ENCODE measurements at places on chromosomes 11 and 22.

DNA sequence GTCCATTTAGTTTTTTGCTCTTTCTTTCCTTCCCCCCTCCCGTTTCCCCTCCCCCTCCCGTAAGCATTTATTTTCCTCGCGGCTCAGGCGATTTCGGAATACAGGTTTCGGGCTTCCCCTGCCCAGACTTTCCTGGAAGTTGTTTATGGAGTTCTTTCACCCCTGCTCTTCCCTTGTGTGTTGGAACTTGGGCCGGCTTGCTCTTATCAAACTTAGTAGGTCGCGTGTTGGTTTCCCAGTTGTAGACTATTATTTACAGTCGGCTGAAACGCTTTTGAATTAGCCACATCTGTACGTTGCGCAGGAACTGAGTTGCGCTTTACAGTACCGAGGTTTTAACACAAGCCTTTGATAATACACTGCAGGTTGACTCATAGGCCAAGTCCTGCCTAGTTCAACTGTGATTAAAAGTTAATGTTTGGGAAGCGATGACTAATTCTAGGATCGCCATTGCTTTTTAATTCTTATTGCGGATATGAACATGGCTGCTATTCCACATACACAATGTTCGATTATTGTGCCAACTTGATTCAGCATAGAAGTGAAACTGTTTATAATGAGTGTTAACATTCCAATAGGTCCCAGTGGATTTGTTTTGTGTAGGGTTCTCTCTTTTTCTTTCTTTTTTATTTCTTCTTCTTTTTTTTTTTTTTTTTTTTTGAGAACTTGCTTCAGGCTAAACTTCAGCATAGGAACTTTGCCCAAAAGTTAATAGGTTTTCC, 1.7 kb downstream of the YAP1 start:
- no peak for DNase-seq

GRCh38 chr11:112012874-112013273, 12.3 kb upstream of the DLAT start:
- no peak for DNase-seq

GRCh38 chr11:5712507-5712906, 22.9 kb downstream of the TRIM22 start:
- DNase-seq: no peak

GRCh38 chr22:30506507-30506968, 1.0 kb upstream of the SEC14L4 start:
- DNase-seq: no peak

DNA sequence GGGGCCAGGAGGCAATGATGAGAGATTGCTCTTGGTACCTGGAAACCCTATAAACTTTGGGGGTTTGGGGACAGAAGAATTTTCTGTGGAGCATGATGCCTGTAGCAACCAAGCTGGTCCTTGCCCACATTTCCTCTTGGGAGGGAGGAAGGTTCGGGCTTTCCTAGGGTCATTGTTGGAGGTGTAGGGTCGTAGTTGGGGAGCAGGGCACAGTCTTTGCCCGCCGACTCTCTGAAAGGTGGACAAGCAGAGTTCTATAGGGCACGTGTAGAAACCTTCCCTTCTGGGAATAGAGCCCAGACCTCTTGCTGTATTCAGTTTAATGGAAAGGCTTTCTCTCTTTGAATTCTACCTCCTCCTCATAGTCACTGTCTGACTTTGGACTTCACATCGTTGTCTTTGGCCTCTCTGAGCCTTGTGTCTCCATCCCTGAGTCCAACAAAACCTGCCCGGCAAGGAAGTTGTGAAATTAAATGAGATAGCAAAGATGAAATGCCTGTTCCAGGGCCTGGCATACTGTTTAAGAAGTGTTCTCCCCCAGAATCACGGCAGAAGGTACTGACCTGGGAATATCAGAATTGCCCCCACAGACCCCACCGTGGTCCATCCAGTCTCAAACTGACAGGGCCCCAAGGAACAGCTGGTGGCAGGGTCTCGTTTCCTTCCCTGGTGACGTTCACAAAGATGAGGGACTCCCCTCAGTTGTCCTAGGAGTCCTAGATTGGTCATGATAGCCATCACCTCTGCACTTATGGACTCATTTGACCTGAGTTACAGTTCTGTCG, 1.6 kb downstream of the PRDM11 start:
- no peak for DNase-seq

DNA sequence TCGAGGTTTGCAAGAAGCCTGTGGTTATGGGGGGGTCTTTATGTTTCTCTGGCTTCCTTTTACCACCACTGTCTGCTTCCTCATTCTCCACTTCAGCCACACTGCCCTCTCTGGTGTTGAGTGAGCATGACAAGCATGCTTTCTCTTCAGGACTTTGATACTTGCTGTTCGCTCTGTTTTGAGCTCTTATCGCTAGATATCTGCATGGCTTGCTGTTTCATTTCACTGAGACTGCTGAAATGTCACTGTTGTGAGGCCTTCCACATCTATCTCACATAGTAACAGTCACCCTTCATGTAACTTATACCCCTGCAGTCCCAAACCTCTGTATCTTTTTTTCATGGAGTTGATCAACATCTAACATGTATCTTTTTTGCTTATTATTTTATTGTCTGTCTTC, 59.8 kb downstream of the TMEM135 start:
- no peak for DNase-seq

DNA sequence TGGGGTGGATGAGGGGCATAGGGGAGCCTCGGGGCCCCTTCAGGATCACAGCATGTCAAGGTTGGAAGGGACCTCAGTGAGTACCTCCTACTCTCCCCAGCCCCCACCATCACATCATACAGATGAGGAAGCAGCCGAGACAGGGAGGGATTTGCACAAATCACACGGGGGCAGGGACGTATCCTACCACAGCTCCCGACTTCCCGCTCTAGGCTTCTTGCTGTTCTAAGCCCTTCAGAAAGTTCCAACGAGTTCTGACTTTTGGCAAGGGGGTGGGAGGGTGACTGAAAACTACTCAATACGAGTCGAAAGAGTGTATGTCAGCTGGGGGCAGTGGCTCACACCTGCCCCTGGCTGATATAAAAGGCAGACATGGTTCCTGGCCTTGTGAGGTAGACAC, 4.7 kb upstream of the RAD9A start:
- no peak for DNase-seq

- DNase-seq: no peak
Observed at GRCh38 chr22:19806213-19807160, 45.9 kb downstream of the TBX1 start.

DNA sequence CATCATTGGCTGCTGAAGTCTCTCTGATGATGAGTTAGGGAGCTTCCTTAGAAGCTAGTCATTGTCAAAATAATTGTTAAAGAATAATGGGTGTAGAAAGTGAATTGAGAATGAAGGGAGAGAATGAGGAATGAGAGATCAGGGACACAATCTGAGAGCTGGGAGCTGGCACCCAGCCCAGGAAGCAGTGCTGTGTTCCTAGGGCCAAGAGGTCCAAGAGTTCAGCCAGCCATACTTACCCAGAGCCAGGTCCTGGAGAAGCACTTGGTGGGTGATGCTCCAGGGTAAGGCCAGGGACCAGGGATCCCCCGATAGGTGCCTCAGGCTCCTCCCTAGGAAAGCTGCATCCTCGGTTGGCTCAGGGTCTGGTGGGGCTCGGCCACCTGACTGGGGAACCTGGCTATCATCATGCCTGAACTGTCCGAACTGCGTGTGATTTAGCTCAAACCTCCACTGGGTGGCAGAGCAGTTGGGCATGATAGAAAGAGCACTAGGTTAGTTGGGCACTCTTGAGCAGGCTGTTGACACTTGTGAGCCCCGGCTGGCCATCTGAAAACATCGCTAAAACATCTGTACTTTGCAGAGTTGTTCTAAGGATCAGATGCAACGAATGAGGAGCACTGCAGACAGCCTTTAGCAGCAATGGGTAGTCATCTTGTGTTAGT, 123.9 kb upstream of the NCAM1 start:
- no peak for DNase-seq

DNA sequence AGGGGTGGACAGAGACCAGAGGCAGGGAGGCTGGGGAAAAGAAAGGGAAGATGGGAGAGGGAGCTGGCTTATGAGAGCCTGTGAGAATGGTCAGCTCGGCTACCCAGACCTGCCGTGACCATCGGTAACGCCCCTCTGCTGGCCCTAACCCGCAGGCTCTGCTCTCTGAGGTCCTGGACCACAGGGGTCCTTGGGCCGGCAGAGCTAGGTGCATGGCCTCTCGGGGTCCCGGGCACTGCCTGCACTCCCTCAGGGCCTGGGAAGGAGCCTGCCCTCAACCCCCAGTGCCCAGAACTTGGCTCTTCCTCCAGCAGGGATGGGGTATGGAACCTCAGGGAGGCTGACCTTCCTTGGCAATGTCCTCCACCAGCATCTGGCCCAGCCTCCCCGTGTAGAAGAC, 13.2 kb downstream of the GGT5 start:
- no peak for DNase-seq

DNA sequence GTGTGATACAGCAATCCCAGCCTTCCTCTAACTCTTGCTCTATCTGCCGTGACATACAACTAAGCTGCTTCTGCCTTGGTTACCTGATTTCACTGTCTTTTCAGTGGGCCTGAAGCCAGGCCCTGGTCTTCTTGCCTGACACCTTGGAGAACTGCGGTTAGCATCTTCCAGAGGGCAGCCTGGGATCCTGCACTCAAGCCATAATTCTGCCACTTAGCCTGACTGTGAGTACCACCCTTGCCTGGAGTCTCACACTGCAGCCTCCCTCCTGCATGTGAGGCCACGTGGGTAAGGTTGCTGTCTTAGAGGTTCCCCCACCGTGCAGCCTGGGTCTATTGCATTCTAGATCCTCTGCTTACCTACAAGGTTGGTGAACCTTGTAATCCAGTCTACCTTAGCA, 35.8 kb downstream of the USP35 start:
- no peak for DNase-seq

GRCh38 chr11:72814286-72815109, at the start of gene ATG16L2:
ATG16L2 (plus strand) TSS chr11:72814411; CDS start chr11:72814446, 35 bp downstream.
- DNase-seq: no peak

DNA sequence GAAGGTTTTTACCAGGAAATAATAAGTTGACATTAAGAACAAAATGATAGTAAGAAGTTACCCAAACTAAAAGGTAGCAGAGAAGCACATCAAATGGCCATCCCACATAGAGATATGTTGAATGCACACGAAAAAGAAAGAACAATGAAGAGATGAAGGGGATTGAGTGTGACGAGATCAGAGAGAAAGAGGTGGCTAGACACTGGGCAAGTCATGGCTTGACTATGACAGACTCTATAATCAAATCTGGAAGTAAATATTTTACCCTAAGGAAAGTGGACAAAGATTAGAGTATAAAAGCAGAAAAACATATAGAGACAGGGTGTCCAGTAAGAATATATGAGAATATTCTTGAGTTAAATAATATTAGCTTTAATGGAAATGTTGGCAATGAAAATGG, 31.4 kb downstream of the CASP12 start:
- no peak for DNase-seq

DNA sequence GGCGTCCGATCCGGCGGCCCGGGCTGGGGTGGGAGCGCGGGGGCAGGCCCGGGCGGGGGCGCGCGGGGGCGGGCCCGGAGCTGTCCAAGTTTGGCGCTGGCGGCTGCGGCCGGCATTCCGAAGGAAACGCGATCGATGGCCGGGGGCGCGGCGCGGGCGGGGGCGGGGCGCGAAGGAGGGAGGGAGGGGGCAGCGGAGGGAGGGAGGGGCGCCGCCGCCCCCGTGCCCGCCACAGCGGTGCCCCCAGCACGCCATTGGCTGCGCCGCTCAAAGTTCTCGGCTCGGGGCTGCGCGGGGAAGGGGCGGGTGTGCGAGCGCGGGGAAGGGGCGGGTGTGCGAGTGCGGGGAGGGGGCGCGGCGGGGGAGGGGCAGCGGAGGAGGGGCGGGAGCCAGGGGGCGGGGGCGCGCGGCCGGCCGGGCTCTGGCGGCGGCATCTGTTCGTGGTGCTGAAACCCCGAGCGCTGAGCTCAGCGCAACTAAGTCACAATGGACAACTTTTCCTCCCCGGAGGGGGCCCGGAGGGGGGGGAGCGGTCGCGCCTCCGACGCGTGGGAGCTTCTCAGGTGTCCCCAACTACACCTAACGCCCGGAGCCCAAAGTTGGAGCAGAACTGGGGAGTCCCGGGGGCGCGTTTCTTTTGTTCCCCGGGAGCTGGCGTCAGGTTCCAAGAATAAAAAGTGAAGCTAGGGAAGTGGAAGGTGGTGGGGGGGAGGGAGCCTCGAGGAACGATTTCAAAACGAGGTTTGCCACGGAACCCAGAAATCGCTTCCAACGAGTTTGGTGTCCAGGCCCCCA, 2.2 kb downstream of the PHF21B start:
- no peak for DNase-seq

Data from NCI-H2081 treated with DMSO at 0.1 percent for 48 hours (cell line).